ENCODE measurements at places on chromosomes 12 and 14.

GRCh38 chr12:32770141-32770540, 14.4 kb upstream of the YARS2 start:
- DNase-seq, result no peak

DNA sequence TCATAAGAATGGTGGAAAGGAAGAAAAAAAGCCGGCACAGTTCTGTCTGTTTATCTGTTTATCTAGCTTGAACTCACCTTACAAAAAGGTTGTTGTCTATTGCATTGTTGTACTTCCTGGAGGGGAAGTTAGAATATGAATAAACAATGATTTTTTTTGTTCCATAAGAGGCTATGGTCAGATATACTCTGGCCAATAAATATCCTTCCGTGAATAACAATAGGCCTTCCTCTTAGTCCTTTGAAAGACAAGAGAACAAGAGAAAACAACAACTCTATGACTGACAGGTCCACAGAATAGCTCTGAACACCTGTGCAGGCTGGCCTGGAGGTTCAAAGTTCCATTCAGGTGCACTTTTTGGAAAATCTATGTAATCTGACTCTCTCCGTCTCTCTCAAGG, 192.8 kb upstream of the KRR1 start:
- DNase-seq, result no peak

DNA sequence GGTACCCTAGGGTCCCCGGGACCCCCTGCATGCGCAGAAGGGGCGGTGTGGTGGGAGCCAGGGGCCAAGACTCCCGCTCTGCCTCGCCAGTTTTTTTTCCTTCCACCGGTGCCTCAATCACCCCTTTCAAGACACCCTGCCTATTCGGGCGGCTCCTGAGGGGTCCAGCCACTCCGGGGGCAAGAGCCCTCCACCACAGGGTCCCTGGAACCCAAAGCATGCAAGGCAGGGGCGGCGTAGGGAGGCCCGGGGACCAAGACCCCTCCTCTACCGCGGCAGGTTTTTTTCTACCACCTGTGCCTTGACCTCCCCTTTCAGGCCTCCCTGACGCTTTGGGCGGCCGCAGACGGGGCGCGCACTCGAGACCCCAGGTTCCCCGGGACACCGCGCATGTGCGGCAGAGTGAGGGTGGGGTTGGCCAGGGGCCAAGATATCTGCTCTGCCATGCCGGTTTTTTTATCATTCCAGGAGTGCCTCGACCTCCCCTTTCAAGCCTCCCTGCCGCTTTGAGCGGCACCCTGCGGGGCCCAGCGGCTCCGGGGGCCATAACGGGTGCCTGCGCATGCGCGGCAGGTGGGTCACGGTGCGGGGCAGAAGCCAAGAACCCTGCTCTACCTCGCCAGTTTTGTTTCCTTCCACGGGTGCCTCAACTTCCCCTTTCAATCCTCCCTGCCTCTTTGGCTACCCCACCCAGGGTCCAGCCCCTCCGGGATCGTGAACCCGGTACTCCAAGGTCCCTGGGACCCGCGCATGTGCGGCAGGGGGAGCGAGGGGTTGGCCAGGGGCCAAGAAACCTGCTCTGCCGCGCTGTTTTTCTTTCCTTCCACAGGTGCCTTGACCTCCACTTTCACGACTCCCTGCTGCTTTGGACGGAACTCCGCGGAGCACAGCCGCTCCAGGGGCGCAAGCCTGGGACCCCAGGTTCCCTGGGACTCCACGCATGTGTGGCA, 328.1 kb downstream of the ALG10 start:
- DNase-seq, result no peak

GRCh38 chr14:50619569-50620141, 48.5 kb downstream of the SAV1 start:
- DNase-seq, result no peak

DNA sequence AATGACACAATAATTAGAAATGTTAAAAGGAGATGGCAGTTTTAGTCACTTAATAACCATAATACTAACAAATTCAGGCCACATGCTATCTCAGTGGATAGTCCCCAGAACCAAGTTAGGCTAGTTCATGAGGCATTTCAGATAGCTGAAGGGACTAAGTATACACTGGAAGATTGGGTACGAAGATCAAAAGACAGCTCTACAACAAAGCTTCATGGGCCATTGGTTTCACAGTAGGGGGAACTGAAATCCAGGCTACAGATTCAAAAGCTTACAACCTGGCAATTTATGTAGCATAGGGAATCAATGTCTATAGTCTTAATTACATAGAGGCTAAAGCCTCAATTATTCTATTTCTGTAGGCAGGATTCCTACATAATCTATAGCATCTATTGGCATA, 343.0 kb downstream of the RGS6 start:
- no peak for DNase-seq

All from cortex of kidney (tissue), 1 donor.